ENCODE measurements at places on chromosomes 3 and 15.

DNA sequence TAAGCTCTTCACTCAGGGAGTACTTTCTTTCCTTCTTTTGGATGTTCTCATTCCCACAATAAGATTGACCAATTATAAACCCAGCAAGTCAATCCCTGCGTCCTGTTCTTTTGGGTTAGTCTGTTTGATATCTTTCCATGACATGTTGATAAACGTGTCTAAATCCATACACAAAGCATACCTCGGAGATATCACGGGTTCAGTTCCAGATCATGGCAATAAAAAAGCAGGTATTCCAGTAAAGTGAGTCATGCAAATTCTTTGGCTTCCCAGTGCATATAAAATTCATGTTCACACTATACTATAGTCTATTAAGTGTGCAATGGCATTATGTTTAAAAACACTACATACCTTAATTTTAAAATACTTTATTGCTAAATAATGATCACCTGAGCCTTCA lies 667.7 kb downstream of the MAGI1 start:
- DNase-seq = no peak

GRCh38 chr15:89077750-89078149 lies 10.5 kb upstream of the ABHD2 start:
- no peak for DNase-seq

DNA sequence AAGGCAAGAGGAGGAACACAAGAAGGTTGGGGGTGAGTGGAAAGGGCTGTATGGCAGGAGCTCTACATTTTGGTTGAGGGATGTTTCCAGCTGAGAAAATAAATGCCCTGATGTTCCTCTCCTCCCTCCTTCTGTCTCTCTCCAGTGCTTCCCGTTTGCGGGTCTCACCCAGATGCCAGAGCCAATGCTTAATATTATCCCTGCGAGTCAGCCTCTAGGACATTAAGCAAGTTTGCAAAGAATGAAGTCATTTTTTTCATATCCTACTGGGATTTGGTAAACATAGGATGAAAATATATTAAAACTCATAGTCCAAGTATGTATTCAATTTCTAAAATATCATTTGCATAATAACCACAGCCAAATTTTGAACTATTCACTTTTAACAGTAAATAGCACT lies 295.9 kb downstream of the CADM2 start:
- DNase-seq = no peak

GRCh38 chr3:70988111-70988510 lies 595.4 kb downstream of the FOXP1 start:
- no peak for DNase-seq

GRCh38 chr15:101105059-101105891 lies 146.6 kb downstream of the CHSY1 start:
- no peak for DNase-seq

DNA sequence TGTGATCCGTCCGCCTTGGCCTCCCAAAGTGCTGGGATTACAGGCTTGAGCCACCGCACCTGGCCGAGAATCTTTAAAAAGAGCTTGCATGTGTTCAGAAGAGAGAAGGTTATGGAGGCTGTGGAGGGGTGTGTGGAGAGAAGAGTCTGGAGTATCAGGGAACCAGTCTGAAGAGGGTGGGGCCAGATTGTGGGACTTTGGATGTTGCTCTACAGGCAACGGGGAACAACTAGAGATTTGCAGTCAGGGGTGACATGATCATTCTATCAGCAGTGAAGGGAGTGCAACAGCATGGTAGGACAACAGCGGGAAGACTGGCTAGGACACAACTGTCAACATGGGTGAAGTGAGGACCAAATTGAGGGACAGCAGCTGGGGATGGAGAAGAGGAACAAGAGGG lies 8.9 kb downstream of the SCAMP2 start:
- no peak for DNase-seq

- no peak for DNase-seq
Observed at GRCh38 chr15:35667908-35668307, 121.9 kb upstream of the DPH6 start.

DNA sequence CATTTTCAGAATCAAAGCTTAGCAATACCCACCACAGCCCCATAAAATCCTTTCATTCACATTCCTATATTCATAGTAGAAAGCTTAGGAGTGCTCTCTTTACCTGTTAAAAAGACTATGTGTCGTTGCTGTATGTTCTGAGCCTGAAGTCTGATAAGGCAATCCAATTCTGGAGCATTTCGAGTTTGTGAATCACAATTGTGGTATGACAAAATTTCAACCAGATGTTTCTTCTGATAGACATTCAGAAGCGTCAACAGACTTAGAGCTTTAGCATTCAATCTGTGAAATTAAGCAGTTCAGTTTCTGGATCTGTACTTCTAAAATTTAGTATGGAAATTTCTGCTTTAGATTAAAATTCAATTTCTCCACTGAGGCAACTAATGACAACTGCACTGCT lies 58.3 kb downstream of the TASOR start:
- no peak for DNase-seq
